Hematopoietic multipotent progenitor cell (in vitro differentiated cells): ENCODE measurements at places on chromosomes 6 and 20. TPM values are rescaled to one million over a fixed set of nuclear protein-coding genes. Genes with fewer than 3 reads are reported as not detected.
A peak's percentile ranks its signal among the peaks of the same experiment; 100 is the strongest.

TOX2 gene
- total RNA-seq: not detected

HLA-DQA1 gene
- 1.6 TPM for total RNA-seq

GRCh38 chr6:31393932-31394331 lies 9.5 kb upstream of the MICA start:
- DNase-seq: no peak

DNA sequence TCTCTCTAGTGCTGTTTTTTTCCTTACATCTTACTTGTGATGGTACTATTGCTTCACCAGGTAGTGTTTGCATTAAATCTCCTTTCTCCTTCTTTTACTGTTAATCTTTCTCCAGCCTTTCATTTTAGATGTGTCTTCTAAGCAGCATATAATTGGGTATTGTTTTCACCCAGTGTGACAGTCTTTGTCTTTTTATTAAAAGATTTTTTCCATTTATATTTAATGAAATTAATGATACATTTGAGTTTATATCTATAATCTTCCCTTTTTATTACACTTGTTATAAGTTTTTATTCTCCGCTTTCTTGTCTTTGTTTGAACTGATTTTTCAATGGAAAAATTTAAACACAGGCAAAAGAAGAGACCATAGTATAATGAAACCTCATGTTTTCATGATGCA lies 8.7 kb downstream of the COL20A1 start:
- DNase-seq: no peak

C20orf141 gene
- total RNA-seq: not detected

ADGRF4 gene
- under 0.01 TPM for total RNA-seq

GLP1R gene
- total RNA-seq: not detected

DNA sequence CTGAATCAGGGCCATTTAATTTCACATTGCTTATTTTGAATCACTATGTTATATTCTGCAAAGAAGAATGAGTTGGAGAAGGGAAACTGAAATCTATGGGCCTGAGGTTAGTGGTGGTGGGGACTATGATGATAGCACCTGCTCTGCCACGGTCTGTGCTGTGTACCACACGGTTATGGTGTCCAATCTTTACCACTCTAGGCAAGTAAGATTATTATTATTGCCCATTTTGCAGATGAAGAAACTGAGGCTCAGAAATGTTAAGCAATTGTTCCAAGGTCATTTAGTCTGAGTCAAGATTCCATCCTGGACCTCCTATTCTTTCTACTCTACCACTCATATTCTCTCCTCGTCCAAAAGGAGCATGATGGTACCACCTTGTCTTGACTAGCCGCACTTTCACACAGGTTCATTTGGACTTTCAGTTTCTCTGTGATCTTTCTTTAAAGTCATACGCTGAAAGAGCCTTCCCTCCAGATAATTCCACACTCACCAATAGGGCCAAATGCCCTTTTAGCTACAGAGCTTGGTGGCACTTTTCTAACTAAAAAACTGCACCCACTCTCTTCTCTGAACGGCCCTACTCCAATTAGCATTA lies 56.2 kb downstream of the GFOD1 start:
- DNase-seq: no peak

DNA sequence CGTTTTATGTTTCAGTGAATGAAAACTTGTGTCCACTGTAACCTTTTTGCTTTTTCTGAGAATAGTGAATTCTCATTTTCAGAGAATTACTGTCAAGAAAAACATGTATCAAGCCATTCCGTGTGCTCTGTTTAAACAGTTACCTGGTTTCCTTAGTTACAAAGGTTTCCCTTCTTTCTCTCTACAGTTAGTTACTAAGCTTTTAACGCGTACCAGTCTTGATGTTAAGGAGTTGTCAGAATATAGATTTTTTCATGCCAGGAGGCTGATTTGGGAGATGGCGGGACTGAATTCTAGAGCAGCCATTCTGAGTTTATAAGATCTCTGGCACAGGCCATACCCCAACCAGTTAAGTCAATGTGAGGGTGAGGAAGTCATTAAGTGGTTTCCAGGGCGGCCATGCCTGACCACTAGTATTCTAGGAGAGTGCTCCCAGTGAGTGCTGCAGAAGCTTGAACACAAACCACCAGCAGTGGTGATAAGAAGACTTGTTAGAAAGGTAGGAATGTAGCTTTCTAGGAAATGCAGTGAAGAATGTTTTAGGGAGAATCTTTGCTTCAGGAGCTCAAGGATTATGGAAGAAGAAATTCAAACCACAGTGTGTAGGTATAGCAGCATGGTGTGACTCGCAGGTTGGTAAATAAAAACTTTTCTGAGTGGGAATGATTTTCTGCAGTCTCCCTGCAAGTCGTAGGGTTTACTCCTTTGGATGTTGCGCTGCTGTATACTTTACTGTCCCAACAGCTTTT lies 112.9 kb downstream of the JARID2 start:
- DNase-seq: no peak

SLC22A3 gene
- under 0.01 TPM for total RNA-seq

DNA sequence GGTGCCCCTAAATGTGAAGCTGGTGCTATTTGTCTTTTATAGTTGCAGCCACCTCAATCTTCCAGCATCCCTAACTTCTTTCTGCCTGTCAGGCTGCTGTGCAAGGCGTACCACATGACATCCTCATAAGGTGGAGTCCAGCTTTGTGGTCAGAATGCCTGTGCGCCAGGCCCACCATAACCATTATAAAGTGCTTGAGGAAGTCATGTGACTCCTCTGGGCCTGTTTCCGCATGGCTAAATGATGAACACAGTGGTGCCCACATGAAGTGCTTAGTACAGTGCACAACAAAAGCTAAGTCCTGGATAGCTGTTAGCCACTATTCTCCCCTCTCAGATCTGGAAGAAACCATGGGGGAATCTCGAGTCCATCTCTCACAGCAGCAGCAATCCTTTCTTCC lies 75.6 kb downstream of the INSM1 start:
- peak; percentile 62 for DNase-seq

TBXT gene
- total RNA-seq: not detected

TRAM2 gene
- total RNA-seq: 8.6 TPM

GRCh38 chr20:32894026-32894483 lies 35.3 kb downstream of the EFCAB8 start:
- DNase-seq: no peak

GRCh38 chr6:129534926-129535325 lies 175.1 kb downstream of the ARHGAP18 start:
- no peak for DNase-seq

RSPO3 gene
- total RNA-seq: not detected

POU3F2 gene
- total RNA-seq: not detected

TFAP2A gene
- not detected for total RNA-seq

DNA sequence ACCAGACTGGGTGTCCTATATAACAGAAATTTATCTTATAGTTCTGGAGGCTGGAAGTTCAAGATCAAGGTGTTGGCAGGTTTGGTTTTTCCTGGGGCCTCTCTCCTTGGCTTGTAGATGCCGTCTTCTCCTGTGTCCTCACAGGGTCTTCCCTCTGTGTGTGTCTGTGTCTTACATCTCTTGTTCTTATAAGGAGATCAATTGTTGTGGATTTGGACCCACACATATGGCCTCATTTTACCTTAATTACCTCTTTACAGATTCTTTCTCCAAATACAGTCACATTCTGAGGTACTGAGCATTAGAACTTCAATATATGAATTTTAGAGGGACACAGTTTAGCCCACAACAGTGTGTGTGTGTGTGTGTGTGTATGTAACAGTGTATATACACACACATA lies 74.5 kb downstream of the EDN1 start:
- no peak for DNase-seq

IMPG1 gene
- total RNA-seq: not detected

SCRT2 gene
- not detected for total RNA-seq

SDCBP2 gene
- 0.81 TPM for total RNA-seq

CLVS2 gene
- under 0.01 TPM for total RNA-seq

- no peak for DNase-seq
These were observed 20.3 kb downstream of the SLC22A2 start for GRCh38 chr6:160238278-160238711.

ADGRB3 gene
- under 0.01 TPM for total RNA-seq

DNA sequence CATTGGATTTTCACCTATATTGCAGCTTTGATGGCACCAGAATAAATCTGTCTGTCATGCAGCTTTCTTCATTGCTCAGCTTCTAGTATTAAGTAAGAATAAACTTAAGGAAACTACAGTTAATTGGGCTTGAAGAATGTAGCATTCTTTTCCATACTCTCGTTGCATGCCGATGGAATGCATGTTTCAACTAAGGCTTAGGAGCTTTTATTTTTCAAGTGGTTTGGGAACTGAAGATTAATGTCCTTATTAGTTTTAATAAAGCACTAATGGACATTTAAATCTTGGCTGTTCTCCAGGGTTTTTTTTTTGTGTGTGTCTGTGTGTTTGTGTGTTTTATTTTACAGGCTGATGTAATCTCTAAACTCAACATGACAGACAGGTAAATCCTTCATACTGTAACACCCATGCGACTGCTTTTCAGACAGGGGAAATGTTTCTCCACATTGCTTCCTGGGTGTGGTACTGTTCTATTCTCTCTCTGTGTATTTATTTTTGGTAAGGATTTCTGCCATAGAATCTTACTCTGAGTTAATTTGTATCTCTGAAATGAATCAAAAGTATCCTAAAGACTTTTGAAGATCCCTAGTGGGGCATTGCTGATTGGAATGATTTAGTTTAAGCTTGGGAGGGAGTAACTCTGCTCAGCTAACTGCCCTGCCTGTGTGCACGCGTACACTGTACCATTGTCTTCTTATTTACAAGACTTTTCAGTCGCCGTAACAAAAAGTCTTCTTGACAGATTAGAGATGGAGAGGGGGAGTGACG lies 38.0 kb downstream of the SLC9A8 start:
- no peak for DNase-seq

GRCh38 chr20:35918021-35918420 lies 36.3 kb downstream of the SCAND1 start:
- no peak for DNase-seq

SIRPG gene
- total RNA-seq: under 0.01 TPM
